ENCODE measurements at places on chromosomes 6 and 20.

- no peak for DNase-seq
Observed at GRCh38 chr20:61487346-61487996, 235.4 kb downstream of the CDH4 start.

- DNase-seq, result no peak
Observed at GRCh38 chr6:39812496-39812852, 20.3 kb downstream of the DAAM2 start.

GRCh38 chr6:32178547-32179440 lies 589 bp downstream of the RNF5 start:
- no peak for DNase-seq

- DNase-seq, result no peak
Observed at GRCh38 chr6:41545247-41545702, 906 bp upstream of the FOXP4 start.

DNA sequence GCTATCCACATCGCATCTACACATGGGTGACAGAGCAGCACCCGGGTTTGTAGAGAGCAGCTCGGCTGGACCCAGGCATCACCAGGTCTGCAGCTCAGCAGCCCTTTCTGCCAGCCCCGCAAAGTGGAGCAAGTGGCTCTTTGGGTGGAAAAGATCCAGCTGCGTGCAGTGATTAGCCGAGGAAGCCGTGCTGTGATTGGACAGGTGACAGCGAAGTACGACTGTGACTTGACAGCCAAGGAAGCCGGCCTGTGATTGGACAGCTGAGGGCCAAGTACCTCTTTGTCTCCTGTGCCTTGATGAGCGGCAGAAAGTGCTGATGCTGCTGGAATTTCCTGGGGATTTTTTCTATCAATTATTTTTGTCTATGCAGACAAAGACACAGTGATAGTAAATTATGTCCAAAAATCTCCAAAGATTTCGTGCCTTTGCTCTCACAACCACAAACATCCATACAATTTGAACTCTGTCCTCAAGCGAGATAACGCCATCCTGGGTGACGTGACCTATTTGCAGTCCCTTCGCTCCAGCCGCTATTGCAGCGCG lies 62.3 kb upstream of the GPR31 start:
- DNase-seq, result peak; percentile 45

DNA sequence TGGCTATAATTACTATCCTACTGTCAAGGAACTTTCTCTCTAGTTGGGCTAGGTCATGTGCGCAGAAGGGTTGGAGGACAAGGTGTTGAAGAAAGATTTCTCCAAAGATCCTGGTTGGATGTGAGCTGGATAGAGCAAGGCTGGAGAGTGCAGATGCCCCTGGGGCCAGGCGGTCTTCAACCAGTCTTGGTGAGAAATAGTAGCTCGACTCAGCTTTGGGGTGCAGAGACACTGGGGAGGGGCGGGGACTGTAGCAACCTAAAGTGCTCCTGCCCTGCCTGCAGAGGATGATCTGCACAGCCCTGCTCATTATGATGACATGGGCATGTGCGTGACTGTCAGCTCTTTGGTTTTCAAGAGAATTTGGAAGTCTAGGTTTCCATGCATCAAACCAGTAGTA lies 35.9 kb downstream of the PHACTR3 start:
- peak; percentile 30 for DNase-seq

DNA sequence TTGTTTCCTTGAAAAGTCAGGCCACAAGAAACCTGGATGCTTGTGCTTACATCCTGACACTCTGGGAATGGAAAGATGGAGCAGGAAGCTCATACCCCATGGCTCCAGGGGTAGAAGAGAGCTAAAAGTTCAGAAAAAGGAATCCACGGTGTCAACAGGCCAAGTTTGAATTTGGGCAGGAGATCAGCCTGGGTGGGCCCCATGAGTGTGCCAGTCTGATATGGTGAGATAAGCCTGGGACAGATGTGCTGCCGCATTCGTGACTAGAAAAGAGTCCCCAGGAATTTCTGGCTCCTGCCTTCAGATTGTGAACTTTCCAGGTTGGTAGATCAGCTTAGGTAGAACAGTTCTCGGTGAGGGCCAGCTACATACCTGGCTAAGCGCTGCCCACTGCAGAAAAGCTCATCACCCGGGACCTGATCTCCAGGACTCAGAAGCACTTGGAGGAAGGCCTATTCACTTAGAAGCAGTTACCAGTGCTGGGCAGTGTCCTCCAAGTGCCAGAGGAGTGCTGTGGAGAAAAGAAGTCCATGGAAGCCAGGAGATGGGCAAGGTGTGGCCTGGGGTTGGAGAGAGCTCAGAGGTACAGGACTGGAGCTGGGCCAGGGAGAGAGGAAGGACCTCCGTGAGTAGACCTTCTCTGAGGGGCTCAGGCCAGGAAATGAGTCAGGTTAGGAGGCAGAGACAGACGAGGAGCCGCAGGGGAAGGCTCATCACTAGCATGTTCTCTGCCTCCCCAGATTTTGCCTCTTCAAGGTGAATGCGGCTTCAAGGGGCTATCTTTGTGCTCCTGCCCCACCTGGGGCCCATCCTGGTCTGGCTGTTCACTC lies at the start of gene TSPO2:
Gene TSPO2 (plus strand): TSS at position 242 of the 830 bp plus-strand sequence. CDS start 519 bp downstream, at position 761.
- DNase-seq, result no peak

GRCh38 chr6:127515234-127515793 lies 3.8 kb downstream of the MTCL3 start:
- DNase-seq, result peak; percentile 64

GRCh38 chr20:58719971-58720371 lies 27.4 kb downstream of the NPEPL1 start:
- no peak for DNase-seq

- DNase-seq, result no peak
Observed at GRCh38 chr20:51429696-51430095, 112.8 kb downstream of the NFATC2 start.

DNA sequence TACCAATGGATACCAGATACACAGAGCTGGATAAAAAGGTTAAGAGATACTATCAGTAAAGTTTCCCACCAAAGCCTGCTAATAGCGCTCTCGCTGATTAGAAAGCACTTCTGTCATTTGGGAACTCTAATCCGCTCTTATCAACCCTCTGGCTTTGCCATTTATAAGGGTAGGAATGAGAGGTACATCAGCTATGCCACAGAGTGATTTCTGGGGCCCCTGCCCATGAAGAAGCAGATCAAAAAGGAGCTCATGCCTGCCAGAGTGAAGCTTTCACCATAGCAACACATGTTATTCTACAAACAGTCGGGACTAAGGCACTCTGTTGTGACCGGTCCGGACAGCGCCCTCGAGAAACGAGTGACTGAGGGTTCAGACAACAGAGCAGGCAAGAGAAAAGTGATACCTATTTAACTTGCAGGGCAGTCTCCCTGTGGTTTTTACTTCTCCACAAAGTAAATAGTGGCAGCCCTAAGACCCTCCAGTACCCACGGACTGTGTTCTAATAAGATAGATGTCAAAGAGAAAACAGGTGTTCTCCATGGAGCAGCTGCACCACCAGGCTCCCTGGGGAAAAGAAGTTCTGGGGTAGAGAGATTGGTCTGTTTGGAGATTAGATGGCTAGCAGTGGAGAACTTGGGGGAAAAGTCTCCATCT lies 5.6 kb downstream of the TRAM2 start:
- peak; percentile 84 for DNase-seq

- no peak for DNase-seq
Observed at GRCh38 chr6:152267967-152268845, 369.0 kb downstream of the SYNE1 start.

- DNase-seq, result no peak
Observed at GRCh38 chr6:13689511-13690256, 22.0 kb downstream of the RANBP9 start.

DNA sequence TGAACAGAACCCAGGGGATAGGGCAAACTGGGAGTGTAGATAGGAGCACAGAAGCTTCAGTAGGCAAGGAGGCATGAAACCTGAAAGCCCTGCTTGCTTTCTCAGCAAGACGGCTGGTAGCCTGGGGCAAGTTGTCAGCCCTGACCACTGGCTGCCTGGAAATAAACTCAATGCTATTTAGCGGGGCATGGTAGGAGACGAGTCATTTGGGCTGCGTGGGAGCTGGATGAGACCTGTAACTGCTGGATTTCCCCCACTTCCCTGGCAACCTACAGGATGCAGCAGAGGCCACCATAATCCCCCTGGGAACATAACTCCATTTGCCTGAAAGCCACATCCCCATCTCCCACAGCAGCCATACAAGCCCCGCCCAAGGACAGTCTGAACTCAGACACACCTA lies 332.6 kb upstream of the TBX18 start:
- DNase-seq, result peak; percentile 89

GRCh38 chr6:136646377-136646776 lies 96.2 kb upstream of the MAP7 start:
- DNase-seq, result no peak

DNA sequence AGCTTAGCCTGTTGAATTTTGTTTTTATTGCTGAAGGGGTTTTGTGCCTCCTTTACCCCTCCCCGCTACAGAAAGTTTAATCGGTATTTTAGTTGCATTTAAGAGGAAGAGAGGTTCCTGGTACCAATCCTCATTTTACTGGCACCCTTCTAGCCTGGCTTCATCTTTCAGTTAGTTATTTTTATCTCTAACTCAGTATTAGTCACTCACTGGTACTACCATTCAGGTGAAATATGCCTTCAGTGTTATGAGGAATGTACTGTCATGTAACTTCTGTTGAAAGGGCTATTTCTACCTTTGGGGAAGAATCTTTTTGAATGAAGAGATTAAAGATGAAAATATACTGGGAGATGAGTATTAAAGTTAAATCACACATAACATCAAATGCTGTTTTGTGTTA lies 211.8 kb downstream of the CDKAL1 start:
- DNase-seq, result no peak

GRCh38 chr20:10618611-10619245 lies 55.1 kb downstream of the JAG1 start:
- peak; percentile 44 for DNase-seq

DNA sequence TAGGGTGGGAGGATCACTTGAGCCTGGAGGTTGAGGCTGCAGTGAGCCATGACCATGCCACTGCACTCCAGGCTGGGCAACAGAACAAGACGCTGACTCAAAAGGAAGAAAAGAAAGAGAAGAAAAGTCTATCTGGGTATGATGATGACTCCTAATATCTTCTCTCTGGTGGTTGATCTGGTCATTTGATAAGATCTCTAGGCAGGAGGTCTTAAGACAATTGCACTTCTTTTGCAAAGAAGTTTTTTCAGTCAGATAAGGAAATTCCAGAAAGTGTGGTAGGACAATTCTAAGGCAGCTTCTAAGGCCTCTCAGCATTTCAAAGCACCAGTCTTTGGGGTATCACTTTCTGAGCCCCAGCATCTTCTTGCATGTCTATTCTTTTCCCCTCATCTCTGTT lies 7.7 kb upstream of the AIF1 start:
- no peak for DNase-seq

- DNase-seq, result no peak
Observed at GRCh38 chr6:13368731-13369115, 40.4 kb upstream of the TBC1D7 start.

DNA sequence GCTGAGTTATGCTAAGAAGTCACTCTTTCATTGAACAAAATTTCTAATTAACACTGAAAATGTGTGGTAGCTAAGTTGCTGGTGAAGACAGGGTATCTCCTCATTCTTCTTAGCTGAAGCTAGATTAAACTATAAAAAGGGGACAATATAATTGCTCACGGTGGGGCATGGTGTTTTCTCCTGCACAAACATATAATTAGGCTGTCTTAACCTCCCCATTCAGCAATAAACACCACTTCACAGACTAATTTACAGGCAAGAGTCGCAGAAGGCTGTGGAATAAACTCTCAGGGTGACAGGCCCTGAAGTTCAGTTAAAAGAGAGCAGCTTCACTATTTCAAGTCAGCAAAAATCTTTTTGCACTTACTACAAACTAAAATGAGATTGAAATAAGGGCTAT lies 338.9 kb upstream of the NT5E start:
- no peak for DNase-seq

DNA sequence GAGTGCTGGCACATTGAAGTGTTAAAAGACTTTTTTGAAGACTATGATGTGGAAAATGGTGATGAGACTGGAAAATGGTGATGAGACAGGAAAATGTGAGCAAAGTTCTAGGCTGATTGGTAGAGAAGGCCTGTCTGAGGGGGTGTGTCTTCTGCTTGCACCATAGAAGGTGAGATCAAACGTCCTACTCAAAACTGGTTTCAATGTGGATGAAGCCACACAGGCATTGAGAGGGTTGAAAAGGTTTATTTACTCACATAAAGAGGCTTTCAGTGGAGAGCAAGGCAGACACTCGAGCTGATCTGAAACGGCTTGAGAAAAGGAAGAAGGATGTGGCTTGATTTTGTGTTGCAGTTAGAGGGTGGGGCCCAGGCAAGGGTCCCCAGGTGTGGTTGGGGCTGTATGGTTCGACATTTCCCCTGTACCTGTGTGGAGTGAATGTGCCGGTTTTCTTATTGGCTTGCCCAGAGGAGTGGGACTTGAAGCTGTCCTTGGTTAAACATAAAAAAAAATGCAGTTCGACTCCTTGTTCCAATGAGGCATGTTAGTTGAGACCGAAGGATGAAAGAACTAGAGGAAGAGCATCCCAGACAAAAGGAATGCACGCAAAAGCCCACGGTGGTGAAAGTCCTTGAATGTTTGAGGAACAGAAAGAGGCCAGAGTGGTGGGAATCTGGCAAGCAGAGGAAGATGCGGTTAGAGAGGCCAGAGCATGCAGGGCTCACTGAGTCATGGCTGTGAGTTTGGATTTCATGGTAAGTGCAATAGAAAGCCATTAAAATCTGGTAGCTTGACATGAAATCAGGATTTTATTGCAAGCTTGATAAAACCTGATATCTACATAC lies 172.3 kb downstream of the EPM2A start:
- DNase-seq, result no peak

DNA sequence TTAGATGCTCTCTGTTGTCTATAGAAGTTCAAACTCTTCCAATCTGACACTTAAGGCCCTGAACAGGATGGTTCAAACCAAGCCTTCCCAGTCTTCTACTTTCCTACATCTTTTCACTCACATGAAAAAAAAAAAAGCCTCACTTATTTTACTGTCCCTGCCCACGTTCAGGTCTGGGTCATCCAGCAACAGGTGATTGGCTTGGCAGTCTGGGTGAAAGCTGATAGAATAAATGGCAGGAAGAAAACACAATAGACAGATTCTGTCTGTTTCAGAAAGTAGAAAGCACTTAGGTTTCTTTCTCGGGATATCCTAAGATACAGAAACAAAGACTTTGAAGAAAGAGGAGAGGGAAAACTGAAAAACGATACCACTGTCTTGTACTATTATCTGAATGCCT lies 61.8 kb upstream of the HSF2 start:
- DNase-seq, result no peak

GRCh38 chr6:119749335-119749734 lies 399.8 kb upstream of the MAN1A1 start:
- no peak for DNase-seq

- DNase-seq, result peak; percentile 91
Observed at GRCh38 chr20:57748601-57749130, 38.9 kb upstream of the PMEPA1 start.

GRCh38 chr20:57844626-57845596 lies 135.1 kb upstream of the PMEPA1 start:
- DNase-seq, result peak; percentile 65

DNA sequence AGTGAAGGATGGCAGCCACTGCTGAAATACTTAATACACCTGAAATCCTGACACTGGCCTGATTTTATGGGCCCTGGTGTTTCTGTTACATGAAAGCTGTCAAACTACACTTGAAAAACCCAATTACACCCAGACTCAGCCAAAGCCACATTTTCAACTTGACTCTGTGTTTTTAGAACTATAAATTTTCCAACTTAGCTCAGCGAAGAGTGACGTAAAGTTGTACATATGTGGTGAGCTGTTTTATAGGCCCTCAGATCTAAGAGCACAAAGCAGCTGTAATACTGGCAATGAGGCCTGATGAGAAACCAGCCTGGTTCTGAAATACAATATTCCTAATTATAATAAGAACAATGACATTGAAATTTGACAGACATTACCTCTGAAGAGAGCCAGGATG lies 18.6 kb downstream of the SCML4 start:
- peak; percentile 17 for DNase-seq

GRCh38 chr6:165055231-165055630 lies 254.2 kb downstream of the C6orf118 start:
- DNase-seq, result peak; percentile 59
